ENCODE measurements at places on chromosomes 11 and 22.

- no peak for DNase-seq
These were observed 51.3 kb upstream of the SUSD2 start for GRCh38 chr22:24129980-24130379.

- DNase-seq, result no peak
These were observed 38.0 kb downstream of the METTL15 start for GRCh38 chr11:28146123-28146751.

- DNase-seq, result peak; percentile 32
These were observed 1.2 kb upstream of the MYO7A start for GRCh38 chr11:77126861-77127234.

- DNase-seq, result no peak
These were observed 11.5 kb downstream of the TSPAN32 start for GRCh38 chr11:2313051-2313951.

GRCh38 chr22:48253573-48253972, 1491.1 kb downstream of the TBC1D22A start:
- DNase-seq, result no peak

DNA sequence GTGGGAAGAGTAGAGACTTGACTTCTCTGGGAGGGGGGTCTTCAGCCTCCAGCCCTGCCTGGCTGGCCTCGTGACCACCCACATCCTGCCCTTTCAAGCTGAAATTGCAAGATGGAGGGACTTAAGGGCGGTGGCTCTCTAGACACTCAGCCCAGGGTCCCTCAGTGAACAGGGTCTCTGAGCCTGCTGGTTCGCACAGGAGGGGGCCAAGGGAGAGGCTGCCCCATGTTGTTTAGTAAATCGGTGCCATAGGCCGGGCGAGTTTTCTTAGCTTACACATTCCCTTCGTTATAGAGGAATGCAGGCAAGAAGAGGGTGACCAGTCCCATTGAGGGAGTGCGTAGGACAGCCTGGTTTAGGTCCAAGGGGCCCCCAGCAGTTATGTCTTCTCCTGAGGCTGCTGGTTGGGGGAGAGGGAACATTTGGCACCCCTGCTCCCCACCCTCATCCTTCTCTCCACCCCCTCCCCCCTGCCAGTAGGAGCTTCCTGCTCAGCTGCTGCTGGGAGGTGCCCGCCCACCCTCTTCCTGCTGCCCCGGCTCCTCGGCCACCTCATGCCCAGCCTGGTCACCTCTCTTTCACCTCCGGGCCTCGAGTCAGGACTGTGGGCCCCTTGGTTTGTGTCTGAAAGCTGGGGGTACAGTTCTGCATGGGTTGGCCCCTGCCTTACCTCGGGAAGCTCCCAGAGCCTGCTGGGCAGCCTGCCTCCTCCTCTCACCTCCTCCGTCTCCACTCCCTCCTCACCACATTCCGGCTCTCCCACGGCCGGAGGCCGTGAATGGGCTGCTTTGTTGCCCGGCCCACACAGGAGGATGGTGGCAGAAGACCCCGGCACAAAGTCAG, 3.9 kb downstream of the FRMD8 start:
- no peak for DNase-seq

DNA sequence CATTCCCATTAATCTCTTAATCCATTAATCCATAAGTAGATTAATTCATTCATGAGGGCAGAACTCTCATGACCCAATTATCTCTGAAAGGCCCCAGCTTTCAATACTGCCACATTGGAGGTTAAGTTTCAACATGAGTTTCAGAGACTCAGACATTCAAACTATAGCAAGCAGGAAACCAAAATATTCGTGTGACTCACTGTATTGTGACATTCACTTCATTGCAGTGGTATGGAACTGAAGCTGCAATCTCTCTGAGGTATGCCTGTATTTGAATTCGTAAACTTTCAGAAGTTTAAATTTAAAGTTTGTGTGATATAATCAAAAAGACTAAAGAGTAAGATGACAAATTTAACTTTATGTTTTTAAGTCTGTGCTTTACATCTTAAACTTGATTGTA, 2.9 kb upstream of the OR52J3 start:
- no peak for DNase-seq

- no peak for DNase-seq
These were observed 4.9 kb upstream of the FLI1 start for GRCh38 chr11:128688896-128689546.

DNA sequence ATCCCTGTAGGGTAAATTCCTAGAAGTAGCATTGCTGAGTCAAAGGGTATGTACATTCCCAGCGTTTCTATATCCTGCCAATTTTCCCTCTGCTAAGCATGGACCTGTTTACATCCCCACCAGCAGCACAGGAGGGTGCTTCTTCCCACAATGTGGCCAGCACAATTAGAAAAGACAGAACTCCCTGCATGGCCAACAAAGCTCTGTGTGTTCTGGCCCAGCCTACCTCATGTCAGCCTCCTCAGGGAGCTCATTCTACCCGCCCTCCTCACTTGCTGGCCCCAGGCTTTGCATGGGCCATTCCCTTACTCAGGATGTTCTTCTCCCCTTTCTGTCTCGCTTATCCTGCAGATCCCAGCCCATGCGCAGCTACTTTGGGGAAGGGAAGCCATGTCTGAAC, 186.1 kb downstream of the DSCAML1 start:
- DNase-seq, result no peak

DNA sequence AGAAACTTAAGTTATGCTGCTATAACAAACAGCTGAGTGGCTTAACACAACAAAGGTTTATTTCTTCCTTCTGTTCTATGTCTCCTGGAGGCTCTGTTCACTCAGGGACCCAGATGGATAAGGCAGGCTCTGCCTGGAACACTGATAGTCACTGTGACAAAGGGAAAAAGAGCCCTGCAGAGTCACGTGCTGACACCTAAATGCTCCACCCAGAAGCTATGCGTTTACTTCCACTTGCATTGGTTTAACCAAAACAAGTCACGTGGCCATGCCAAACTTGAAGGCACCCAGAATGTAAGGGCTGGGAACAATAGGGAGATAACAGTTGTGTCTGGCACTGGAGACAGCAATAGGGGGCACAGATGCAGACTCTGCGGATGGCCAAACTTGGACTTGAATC, 3.4 kb upstream of the MS4A15 start:
- DNase-seq, result no peak

- DNase-seq, result no peak
These were observed 817.7 kb downstream of the TBC1D22A start for GRCh38 chr22:47580121-47580520.

GRCh38 chr11:129976328-129976727, 26.3 kb downstream of the PRDM10 start:
- DNase-seq, result no peak

GRCh38 chr11:64341429-64341828, 1.4 kb downstream of the CCDC88B start:
- DNase-seq, result no peak

DNA sequence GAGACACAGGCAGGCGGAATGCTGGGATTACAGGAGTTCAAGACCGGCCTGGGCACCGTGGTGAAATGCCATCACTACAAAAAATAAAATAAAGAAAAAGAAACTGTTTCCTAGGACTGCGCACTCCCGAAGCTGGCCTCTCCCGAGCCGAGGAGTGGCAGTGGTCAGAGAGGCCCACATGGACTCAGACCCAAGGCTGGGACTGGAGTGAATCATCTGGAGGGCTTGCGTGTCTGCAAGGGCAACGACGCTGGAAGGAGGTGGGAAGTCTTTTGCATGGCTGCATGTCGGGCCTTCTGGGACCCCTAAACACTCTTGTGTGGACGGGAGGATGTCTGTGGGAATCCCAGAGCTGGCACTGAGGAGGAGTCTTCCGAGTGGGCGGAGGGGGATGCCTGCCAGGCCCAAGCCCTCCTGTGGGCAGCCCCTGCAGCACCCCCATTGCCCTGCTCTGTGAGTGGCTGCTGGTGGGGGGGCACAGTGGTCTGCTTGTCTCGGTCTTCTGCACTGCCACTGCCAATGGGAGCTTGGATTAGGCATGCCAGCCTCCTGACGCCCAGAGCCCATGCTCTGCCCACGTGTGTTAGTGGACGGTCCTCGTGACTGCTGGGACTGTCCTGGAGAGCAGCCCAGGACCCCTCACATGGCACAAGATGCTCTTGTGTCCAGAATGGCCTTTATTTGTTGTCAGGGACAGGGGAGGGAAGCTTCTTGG, 1.8 kb upstream of the AP2A2 start:
- no peak for DNase-seq

DNA sequence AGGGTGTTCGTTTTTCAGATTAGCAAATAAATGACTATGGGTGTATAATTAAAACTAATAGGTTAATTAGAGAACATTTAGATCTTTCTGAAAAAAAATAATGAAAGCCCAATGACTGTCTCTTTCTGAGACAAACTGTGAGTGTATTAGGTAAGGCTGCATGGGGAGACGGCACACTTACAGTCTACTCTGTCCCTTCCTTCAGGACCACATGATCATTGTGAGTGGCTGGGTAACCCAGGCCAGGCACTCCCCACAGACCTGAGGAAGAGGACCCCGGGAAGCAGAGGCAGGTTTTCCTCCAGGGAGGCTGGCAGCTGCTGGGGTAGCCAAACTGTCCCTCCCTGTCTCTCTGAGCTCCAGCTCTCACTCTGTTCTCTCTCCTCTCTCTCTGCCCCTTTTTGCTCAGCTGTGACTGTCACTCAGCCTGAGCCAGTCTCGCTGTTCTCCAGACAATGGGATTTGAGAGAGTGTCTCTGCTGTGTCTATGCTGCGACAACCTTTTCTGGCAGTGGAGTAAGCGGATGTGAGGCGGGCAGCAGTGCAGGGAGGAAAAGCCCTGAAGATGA, 83.1 kb upstream of the NCAM1 start:
- DNase-seq, result peak; percentile 2

DNA sequence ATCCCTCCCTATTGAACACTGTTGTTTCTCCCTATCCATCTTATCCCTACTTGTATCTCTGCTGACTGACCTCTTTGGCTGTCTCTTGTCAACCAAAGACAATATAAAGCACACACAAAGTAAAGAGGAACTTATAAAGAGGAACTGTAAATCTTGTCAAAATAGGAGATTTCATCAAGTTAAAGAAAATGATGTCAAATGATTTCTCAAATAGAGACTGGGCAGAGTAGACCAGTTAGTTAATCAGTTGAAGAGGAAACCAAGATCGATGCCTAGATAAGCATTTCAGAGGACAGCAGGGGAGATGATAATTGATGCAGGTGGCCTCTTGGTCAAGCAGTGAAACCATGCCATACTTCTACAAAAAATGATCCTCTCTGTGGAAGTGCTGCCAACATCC, 22.7 kb downstream of the KCNQ1OT1 start:
- no peak for DNase-seq

DNA sequence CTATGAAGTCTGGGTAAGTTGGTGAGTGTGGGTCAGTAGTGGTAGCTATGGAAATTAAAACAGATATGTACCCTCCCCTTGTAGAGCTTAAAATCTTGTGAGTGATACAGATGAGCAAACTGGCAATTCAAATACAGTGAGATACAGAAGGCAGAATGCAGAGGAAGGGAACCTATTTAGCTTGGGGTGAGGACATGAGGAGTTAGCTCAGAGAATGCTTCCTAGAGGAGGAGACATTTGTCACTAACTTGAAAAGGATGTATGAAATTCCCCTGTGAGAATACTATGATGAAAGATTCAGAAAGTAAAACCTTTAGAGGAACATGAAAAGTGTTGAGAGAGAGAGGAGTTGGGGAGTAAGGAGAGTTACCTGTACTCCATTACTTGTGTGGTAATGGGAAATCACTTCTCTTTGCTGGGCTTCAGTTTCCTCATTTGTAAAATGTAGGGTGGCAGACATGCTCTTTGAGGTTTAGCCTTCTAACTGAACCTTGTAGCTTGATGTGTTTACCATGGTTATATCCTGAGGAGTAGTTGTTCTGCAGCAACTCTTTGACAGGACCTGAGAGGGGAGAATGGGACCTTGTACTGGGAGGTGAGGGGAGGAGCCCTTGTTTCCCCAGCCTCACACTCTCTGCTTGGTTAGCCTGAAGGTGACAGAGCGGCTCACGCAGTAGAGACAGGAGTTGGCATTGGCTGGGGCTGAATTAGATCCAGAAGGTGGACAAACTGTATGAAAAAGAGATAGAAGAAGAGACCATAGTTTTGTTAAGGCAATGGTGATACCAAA, 17.9 kb downstream of the SWAP70 start:
- DNase-seq, result no peak

- no peak for DNase-seq
These were observed 34.3 kb upstream of the OR10G7 start for GRCh38 chr11:124075492-124075840.

GRCh38 chr22:36387709-36387958, 133 bp downstream of the MYH9 start:
- DNase-seq, result no peak

DNA sequence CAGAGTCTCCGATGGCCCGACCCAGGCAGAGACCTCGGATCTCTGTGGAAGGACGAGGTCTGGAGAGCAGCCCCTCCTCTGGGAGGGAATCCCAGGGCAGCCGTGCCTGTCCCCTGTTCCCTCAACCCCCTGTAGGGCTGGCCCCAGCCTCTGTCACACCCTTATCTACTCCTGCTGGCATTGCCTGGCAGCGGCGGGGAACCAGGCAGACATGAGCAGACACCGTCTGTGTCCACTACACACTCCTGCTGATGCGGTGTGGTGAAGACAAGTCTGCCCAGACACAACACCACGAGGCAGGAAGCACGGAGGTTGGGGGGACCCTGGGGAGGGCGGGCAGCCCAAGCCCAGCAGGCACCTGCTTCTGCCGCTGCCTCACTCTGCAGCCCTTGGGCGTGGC, 52.5 kb upstream of the A4GALT start:
- DNase-seq, result no peak

DNA sequence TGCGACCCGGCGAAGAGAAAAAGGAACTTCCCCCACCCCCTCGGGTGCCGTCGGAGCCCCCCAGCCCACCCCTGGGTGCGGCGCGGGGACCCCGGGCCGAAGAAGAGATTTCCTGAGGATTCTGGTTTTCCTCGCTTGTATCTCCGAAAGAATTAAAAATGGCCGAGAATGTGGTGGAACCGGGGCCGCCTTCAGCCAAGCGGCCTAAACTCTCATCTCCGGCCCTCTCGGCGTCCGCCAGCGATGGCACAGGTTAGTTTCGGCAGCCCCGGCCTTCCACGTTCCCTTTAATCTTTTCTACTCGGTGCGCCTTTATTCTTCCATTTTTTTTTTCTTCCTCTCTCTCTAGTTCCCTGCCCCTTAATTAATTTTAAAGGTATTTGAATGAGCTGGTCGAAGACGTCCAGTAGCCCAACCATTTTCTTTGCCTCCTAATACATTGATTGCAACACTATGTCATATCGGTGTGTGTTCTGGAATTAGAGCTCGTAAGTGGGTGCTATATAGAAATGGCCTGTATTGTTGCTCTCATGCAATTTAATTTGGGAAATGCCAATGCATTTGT, 537 bp downstream of the EP300 start:
- DNase-seq, result peak; percentile 3

DNA sequence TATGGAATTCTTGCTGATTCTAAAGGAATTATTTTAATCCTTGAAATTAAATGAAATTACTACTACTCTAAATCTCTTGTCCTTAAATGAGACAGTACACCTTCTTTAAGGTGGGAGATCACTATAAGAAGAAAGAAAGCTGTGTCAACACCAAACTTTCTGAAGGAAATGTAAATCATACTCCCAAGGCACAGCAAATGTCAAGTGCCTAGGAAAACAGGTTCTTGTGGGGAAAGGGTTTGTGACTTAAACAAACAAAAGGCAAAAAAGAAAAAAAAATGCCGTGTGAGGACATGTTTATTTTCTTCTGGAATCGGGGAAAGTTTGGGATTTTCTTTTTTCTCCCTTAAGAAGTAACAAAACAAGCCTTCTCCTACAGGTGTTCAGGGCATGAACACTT, 745.1 kb downstream of the DLG2 start:
- no peak for DNase-seq
